ENCODE measurements at places on chromosomes 2 and 18.

DNA sequence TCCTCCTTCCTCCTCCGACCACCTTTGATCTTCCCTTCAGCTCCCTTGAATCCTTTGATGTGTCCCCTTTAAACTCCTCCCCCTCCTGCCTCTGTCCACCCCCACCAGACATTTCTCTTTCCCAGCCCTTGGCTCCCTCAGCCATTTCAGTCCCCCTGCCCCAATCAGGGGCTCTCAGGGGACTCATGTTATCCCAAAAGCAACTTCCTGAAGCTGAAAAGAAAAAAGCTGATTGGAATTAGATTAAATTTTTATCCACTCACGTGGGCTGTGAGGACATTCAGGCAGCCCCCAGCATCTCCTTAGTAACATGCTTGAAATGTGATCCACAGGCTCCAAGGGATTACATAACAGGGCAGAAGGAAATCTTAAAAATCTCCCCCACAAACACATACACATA lies 81.3 kb downstream of the NEURL3 start:
- DNase-seq: no peak

DNA sequence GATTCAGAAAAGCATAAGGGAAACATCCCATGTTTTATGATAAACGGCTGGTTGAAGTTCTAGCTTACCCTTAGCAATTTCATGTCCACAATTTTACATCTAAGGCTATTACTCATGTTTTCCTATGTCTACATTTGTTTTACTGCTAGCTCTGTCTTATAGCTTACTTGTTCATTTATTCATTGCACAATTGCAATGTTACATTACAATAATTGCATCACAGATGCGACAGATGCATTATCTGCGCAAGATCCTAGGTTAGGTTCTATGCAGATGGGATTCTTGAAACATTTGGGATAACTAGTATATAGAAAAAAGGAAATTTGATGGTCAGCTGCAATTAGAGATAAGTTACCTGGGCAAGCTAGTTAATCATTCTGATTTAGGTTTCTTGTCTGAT lies 108.4 kb downstream of the ARHGAP28 start:
- no peak for DNase-seq

- DNase-seq: no peak
These were observed 304.5 kb downstream of the SLC8A1 start for GRCh38 chr2:40147360-40147759.

DNA sequence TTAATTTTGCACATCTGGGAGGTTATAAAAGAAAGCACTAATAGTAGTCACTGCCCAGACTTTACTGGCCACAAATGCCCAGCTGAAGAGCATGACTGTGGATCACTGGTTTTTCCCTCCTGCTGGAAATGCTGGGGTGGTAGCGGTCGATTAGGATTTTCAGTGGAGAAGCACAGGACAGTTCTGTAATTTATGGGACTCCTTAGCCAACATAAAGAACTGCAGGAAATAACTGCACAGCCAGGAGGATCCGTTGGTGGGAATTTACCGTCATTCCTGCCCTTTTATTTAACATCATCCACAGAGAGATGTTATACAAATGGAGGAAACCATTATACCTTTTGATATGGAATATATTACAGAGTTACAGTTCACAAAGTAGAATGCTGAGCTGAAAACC lies 61.5 kb downstream of the TNFRSF11A start:
- DNase-seq: no peak

DNA sequence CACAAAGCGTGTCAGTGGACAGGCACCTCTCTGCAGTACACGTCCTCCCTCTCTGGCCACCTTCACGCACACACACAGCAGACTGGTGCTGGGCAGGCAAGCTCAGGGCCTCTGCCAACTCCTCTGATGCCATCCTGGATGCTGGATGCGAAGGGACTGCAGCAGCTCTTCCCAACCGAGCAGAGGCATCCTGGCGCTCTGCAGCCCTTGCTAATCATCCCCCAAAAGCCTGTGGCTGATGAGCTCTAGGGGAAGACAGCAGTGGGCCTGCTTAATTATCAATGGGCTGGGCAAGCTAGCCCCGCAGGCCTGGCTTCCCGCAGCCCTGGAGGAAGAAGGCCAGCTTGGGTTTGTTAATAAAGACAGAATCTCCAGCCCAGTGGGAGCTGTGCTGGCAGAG lies 71.3 kb upstream of the TEX51 start:
- no peak for DNase-seq

DNA sequence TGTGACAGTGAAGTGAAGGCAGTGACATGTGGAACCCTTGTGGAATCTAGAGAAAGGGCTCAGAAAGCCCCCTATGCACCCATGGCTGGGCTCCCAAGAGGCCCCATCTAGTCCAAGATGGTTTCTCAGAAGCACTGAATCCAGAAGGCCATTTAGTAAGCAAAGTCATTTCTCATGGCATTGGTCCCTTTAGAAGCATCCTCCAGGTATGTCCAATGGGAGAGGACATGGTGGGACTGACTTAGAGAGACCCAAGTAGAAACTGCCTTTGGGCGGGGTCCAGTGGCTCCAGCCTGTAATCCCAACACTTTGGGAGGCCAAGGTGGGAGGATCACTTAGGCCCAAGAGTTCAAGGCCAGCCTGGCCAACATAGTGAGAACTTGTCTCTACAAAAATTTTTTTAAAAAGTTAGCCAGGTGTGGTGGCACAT lies 72.5 kb upstream of the RMDN2 start:
- no peak for DNase-seq

- DNase-seq: no peak
These were observed 7.7 kb downstream of the VRK2 start for GRCh38 chr2:58054264-58054663.

- no peak for DNase-seq
These were observed 10.5 kb downstream of the CYB5A start for GRCh38 chr18:74281011-74281979.

- no peak for DNase-seq
These were observed 43.6 kb downstream of the FECH start for GRCh38 chr18:57542812-57543427.

DNA sequence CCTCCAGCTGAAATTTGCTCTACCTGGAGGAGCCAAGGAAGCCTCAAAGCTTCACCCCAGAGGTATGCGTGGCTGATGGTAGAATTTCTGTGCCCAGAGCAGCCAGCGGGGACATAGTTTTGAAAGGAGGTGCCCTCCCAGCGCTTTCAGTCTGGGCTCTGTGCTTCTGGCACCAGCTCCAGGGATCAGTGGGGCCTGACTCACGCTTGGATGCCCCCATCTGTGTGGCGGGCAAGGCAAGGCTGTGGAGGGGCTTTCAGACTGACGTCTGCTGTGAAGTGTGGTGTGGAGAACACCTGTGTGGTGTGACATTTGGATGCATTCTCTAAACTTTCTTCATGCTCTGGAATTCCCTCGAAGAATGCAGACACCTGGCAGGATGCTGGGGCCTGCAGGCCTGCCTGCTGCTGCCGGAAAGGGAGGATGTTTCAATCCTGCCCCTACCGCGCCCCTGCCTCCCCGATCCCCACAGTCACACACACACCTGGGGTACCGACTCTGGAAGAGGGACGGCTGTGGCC lies 84.1 kb downstream of the CTIF start:
- DNase-seq: no peak

DNA sequence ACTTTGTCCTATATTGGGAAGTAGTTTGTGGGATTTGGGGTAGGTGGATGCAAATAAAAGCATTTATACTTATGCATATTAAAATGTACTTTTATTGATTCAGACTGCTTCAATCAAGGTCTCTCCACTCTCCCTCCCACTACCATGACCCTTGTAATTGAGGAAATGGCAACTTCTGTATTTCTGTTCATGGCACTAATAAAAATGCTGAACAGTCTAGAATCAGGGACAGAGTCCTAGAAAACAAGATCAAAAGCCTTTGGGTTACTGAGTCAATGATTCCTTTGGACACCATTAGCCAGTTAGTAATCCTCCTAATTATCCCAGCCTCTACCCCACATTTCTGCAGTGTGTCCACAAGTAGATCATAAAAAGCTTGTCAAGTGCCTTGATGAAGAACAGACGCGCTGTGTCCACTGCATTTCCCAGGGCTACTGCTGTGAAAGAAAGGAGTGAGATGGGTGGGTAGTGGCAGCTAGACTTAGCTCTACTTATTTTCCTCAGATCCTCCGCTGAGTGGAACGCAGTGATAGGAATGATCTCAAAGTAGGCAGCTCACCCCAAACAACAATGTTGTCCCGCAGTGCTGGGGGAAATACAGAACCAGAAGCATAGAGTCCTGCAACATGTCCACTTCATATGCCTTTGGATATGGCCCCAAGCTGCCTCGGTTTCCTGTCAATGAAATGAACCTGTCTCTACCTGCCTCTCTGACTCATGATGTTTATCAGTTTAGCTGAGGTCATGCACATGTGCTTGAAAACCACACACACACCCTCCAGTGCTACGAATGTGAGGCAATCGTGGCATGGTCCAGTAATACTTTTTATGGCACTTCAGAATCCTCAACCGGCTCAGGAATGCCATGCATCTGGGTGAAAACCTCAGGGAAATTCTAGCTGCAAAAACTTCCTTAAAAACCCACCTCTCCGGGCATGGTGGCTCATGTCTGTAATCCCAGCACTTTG lies 115.5 kb downstream of the COL6A3 start:
- no peak for DNase-seq

GRCh38 chr2:70482401-70482800 lies 71.2 kb downstream of the TGFA start:
- no peak for DNase-seq

DNA sequence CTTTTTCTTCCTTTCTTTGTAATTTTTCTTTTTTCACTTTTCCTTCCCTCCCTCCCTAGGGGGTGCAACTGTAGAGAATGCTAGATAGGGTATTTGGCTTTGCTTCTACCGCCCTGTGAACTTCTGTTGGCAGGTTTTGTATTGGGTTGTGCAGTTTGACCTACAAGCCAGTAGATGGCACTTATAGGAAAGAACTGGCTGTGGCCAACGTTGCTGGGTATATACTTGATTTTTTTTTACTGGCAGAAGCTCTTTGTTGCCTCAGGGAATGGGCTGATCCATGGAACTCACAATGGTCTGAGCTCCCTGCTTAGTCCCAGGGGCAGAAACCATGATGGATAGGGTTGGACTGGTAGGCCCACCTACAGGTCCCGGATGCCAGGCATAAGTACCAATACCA lies 1019.5 kb upstream of the LRRTM1 start:
- DNase-seq: no peak

GRCh38 chr2:217095511-217096205 lies 235.8 kb upstream of the TNP1 start:
- DNase-seq: no peak

GRCh38 chr18:5397102-5397501 lies 101.6 kb upstream of the ZBTB14 start:
- no peak for DNase-seq

DNA sequence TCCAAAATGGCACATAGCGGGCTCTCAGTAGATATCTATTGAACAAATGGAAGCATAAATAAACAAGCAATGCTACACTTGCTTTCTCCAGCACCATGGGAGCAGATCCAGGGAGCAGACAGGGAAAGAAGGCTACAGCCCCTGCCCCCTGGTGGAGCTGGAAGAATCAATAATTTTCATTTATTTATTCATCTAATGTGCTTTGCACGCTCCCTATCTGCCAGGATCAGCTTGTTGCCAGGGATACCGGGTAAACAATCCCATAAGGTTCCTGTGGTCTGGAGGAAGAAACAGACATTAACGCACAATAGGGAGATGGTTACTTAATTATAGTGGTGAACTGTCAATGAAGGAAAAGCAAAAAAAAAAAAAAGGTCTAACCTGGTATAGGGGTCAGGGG lies 40.1 kb upstream of the CLASP1 start:
- DNase-seq: peak; percentile 22

DNA sequence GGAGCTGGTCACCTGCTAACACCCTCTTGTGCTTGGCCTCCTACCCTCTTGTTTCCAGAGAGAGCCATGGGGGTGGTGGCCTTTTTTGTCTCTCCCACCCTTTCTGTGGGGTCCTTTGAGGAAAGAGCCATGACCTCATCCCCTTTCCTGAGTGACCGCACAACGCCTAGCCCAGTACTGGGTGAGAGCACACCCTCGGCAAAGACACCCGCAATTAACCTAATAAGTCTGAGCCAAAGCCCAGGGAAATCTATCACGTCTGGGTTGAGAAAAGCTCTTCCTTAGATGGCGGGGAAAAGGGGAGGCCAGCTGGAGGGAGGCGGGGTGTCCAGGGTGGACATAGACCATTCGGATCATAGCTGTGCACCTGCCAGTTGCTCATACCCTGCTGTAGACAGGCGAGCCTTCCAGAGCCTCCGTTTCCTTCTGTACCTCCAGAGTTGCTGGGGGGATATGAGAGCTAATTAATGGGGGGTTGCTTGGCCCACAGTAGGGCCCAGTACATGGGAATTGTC lies 93.7 kb upstream of the MCFD2 start:
- DNase-seq: no peak

DNA sequence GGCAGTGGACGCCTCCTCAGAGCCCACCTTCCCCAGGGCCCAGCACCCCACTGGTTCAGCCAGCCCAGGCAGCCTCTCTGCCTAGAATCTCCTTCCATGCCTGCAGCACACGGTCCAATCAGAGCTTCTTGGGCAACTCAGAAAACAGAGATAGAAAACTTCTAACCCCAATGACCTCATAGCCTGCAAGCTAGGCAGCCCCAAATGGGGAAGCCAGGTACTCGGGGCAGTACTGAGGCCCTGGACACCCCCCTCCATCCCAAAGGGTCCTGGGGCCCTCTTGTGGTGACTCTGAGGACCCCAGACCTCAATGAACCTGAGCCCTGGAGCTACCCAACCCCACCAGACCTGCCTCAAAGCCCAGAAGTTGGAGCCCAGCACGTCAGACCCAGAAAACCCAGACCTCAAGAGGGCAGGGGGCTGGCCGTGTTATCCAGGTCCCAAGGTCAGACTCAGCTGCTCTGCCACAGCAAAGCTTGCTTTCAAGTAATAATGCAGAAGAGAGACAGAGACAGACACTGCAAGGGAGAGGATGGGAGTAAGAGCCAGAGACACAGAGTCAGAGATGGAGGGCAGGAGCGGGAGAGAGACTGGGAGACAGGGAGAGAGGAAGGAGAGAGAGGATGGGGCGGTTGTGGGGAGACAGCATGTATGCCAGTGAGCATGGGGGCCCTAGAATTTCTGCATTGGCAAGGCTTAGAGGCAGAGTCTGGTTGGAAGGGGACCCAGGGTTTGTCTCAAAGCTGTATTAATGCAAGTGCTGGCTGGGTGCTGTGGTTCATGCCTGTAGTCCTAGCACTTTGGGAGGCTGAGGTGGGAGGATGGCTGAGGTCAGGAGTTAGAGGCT lies 28.2 kb downstream of the SERTAD2 start:
- DNase-seq: no peak

DNA sequence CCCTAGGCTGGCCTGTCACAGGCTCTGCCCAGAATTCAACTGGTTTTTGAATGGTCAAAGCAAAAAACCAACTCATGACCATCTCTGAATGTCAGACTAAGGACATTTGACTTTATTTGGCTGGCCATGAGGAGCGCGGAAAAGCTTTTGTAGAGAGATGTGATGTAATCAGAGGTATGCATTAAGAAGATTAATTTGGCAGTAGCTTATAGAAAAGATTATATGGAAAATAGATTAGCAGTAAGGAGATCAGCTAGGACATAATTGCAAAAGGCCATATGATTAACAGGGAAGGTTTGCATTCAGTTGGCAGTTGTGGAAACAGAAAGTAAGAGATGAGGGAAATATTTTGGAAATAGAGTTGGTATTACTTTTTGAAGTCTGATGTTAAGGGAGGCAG lies 12.3 kb upstream of the TTR start:
- peak; percentile 54 for DNase-seq

Measured in D721Med (cell line).